Thoracic aorta endothelial cell (primary cell): ENCODE measurements at places on chromosomes 16 and 17. TPM values are rescaled to one million over a fixed set of nuclear protein-coding genes. Genes with fewer than 3 reads are reported as not detected.

SLC6A2 gene
- total RNA-seq, result not detected in 2 replicates

PHF12 gene
- 24.8 and 29.4 TPM in 2 replicates for total RNA-seq

EME1 gene
- total RNA-seq, result 4.7 and 8.5 TPM in 2 replicates

MMP28 gene
- total RNA-seq, result 2.5 and 4.0 TPM in 2 replicates

BAIAP3 gene
- 0.29 and 0.53 TPM in 2 replicates for total RNA-seq

HAGH gene
- 43.0 and 46.1 TPM in 2 replicates for total RNA-seq

TMC5 gene
- not detected in 2 replicates for total RNA-seq

ZNF778 gene
- total RNA-seq, result 10.5 and 12.8 TPM in 2 replicates

RAMP2 gene
- 1.5 and 2.4 TPM in 2 replicates for total RNA-seq

CEP295NL gene
- 1.9 and 2.6 TPM in 2 replicates for total RNA-seq

AXIN1 gene
- 19.8 and 20.8 TPM in 2 replicates for total RNA-seq

RNF43 gene
- total RNA-seq, result 0.66 TPM in 1 of 2 replicates, not detected in the other

SYCE1L gene
- total RNA-seq, result 1.9 and 2.0 TPM in 2 replicates

CCL23 gene
- total RNA-seq, result 2.4 and 5.9 TPM in 2 replicates

RCVRN gene
- total RNA-seq, result not detected in 2 replicates

CD2BP2 gene
- 29.5 and 30.5 TPM in 2 replicates for total RNA-seq

MMP2 gene
- total RNA-seq, result 135 and 238 TPM in 2 replicates

TMC7 gene
- 4.2 and 5.6 TPM in 2 replicates for total RNA-seq

CD300LG gene
- total RNA-seq, result not detected in 2 replicates

MEIOC gene
- 0.07 TPM in 1 of 2 replicates, not detected in the other for total RNA-seq

ITGB3 gene
- 86.4 and 102 TPM in 2 replicates for total RNA-seq

KRT14 gene
- total RNA-seq, result not detected in 2 replicates

KRTAP2-3 gene
- total RNA-seq, result not detected in 2 replicates

CSF3 gene
- 0.80 and 8.0 TPM in 2 replicates for total RNA-seq

CA7 gene
- total RNA-seq, result not detected in 2 replicates

BCAR1 gene
- 190 and 266 TPM in 2 replicates for total RNA-seq

RPH3AL gene
- 4.4 and 8.6 TPM in 2 replicates for total RNA-seq

ERBB2 gene
- total RNA-seq, result 17.3 and 28.9 TPM in 2 replicates

SCGB1C2 gene
- total RNA-seq, result not detected in 2 replicates

B4GALNT2 gene
- total RNA-seq, result not detected in 2 replicates

PDK2 gene
- total RNA-seq, result 12.3 and 13.4 TPM in 2 replicates

TRAPPC2L gene
- 42.8 and 43.7 TPM in 2 replicates for total RNA-seq

TPPP3 gene
- 0.07 TPM in 1 of 2 replicates, not detected in the other for total RNA-seq

CD300LB gene
- total RNA-seq, result not detected in 2 replicates

SEPTIN12 gene
- not detected in 2 replicates for total RNA-seq

CTRB1 gene
- not detected in 2 replicates for total RNA-seq

ZNF689 gene
- 4.7 and 5.9 TPM in 2 replicates for total RNA-seq

CCL16 gene
- total RNA-seq, result 1.1 and 1.5 TPM in 2 replicates

SPAG9 gene
- total RNA-seq, result 93.6 and 108 TPM in 2 replicates

CX3CL1 gene
- total RNA-seq, result 0.27 and 1.7 TPM in 2 replicates

NKD1 gene
- total RNA-seq, result under 0.01 and 0.07 TPM in 2 replicates

KRT33B gene
- not detected in 2 replicates for total RNA-seq

KRTAP4-5 gene
- total RNA-seq, result not detected in 2 replicates

CCDC78 gene
- 0.93 and 1.0 TPM in 2 replicates for total RNA-seq

C1QL1 gene
- 0.13 TPM in 1 of 2 replicates, not detected in the other for total RNA-seq

LGALS9 gene
- 5.6 and 12.3 TPM in 2 replicates for total RNA-seq

KRTAP16-1 gene
- total RNA-seq, result not detected in 2 replicates

GDPD1 gene
- total RNA-seq, result 4.4 and 7.9 TPM in 2 replicates

CORO7 gene
- 52.1 and 62.2 TPM in 2 replicates for total RNA-seq
